ENCODE measurements at places on chromosomes 2 and 18. TPM values are rescaled to one million over a fixed set of nuclear protein-coding genes. Genes with fewer than 3 reads are reported as not detected.

GRCh38 chr18:59605633-59606192 is 91.5 kb downstream of the CCBE1 start:
- H3K36me3 ChIP-seq: no peaks in the 10 kb centered on the region
- DNase-seq: no peak
- no peak overlapping the region for H3K4me3 ChIP-seq
- no peaks in the 10 kb centered on the region for H3K4me1 ChIP-seq
- no peak overlapping the region for H3K27ac ChIP-seq

- H3K36me3 ChIP-seq: peaks cover 26% of the 10 kb centered on the region
- no peak overlapping the region for H3K4me3 ChIP-seq
- no peaks in the 10 kb centered on the region for H3K4me1 ChIP-seq
- H3K27me3 ChIP-seq: no peaks in the 10 kb centered on the region
- no peak for DNase-seq
Observed at GRCh38 chr2:144490857-144491256, 29.1 kb downstream of the ZEB2 start.

DNA sequence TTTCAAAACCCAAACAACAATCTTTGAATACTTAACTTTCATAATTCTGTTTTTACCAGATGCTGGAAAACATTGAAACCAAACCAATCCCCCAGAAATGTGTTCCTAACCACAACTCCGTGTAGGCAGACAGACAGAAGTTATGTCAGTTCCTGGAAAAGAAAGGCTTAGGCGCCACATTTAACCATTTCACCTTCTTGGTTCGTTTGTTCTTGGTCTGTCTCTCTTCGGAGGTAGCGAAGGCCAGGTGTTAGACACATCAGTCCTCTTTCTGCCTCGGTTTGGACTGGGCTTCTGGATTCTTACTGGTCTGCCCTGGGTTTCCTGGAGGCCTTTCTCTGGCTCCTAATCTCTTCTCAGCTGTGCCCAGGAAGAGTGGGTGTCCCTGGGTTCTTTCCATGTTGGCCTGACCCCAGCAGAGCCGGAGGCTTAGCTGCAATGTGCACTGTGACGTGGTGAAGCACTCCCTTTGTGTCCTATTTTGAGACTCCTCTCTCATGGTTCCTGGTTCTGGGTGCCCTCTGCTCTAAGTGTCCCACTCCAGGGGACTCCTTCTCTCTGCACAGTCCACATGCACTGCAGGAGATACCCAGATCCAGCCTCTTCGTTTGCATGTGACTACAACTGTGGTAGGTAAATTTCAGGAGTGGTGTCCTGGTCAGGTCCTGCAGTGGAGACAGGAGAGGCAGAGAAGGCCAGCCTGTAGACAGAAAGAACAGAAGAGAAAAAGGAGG is 23.1 kb upstream of the RAB31 start:
- H3K4me3 ChIP-seq: no peak overlapping the region
- H3K27ac ChIP-seq: no peak overlapping the region
- H3K4me1 ChIP-seq: no peaks in the 10 kb centered on the region
- H3K27me3 ChIP-seq: no peaks in the 10 kb centered on the region

DNA sequence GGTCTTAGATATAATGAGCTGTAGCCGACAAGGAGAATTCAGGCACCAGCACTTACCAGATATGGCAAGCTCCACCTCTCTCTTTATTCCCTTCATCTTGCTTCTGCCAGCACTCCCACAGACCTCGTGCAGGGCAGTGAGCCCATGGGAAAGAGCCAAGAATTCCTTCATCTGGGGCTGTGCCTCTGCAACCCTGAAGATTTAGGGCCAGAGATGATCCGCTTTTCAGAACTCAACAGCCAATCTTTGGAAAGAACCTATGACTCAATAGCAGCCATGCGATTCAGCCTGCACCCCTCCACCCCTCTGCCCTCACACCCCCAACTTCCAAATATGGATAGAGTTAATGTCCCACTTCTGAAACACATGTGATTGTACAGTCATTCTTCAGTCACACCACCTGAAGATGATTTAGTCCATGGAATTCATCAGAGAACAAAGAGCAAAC is 533.7 kb upstream of the TNP1 start:
- DNase-seq: no peak
- H3K27me3 ChIP-seq: no peaks in the 10 kb centered on the region
- H3K4me1 ChIP-seq: no peaks in the 10 kb centered on the region
- no peak overlapping the region for H3K27ac ChIP-seq
- H3K4me3 ChIP-seq: no peak overlapping the region

DNA sequence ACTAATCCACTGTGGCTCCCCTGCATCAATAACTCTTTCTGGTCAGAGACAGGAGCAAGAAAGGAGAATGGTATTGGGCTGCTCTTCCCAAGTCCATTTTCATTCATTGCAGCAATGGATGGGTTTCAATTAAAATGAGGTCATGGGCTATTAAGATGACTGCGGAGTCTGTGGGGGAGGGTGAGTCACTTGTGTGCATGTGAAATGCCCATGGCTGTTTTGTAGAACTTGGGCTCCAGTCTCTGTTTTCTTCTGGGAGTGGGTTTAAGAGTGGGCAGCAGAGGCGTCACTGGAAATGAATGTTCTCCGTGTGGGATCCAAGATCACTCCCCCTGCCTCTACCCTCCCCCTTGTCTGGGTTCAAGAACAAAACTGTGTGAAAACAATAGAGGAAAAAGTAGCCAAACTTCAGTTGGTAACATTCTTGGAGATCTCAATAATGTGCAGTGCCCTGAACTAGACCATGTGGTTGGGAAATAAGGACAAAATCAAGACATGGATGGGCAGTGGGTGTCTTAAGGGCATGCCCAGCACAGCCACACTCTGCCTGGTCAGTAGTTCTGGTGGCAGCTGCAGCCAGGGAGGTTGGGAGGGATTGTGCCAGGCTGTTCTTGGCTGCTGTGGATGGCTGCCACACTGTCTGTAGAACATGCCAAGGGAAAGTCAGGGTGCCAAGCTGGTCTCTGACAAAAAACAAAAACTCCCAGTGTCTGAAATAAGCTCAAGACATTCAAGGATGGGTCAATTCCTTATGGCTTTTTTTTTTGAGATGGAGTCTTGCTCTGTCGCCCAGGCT is 68.2 kb upstream of the CXCR4 start:
- no peak overlapping the region for H3K27ac ChIP-seq
- no peaks in the 10 kb centered on the region for H3K36me3 ChIP-seq
- H3K4me3 ChIP-seq: no peak overlapping the region

GRCh38 chr2:61210332-61210981 is 48.5 kb downstream of the C2orf74 start:
- H3K36me3 ChIP-seq: peaks cover 58% of the 10 kb centered on the region
- no peak overlapping the region for H3K4me3 ChIP-seq
- no peaks in the 10 kb centered on the region for H3K4me1 ChIP-seq
- no peak overlapping the region for H3K27ac ChIP-seq
- H3K27me3 ChIP-seq: no peaks in the 10 kb centered on the region
- no peak for DNase-seq

DNA sequence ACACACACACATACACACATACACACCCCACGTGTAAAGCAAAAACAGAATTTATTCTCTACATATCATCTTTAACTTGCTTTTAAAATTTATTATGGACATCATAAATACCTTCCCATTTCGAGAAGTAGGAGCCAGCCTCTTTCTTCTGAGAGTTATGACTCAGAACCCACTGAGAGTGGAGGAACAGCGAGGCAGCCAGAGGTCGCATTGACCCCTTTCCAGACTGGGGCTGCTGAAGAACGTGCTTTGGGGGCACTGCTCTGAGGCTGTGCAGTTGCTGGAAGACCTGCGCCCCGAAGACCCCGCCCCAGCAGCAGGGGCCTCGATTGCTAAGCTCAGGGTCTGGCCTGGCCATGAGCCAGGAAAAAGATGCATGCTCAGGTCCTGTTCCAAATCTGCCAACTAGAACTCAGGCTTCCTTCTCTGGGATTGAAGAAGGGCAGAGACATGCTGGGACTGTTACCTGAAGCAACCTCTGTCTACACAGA is 133.8 kb upstream of the TWIST2 start:
- no peaks in the 10 kb centered on the region for H3K36me3 ChIP-seq
- H3K27ac ChIP-seq: no peak overlapping the region
- no peak for DNase-seq
- H3K4me1 ChIP-seq: no peaks in the 10 kb centered on the region
- H3K27me3 ChIP-seq: peaks cover 4% of the 10 kb centered on the region
- no peak overlapping the region for H3K4me3 ChIP-seq

DNA sequence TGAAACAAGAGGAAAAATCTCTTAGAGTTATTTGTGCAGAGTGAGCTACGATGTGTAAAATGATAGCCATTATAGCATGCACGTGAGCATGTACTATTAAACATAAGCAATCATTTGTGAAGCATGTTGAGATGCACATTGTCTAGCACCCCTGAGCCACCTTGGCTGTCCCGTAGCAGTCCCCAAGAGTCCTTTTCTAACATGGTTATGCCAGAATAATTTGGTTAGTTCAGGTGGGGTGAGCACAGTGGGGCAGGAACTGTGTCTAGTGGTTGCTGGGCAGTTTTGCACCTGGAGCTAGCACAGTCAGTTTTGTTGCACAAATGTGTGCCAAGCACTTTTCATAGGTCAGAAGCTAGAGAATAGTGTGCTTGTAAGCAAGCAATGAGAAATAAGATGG is 809.8 kb downstream of the RNF144A start:
- H3K4me3 ChIP-seq: no peak overlapping the region
- no peaks in the 10 kb centered on the region for H3K4me1 ChIP-seq

GRCh38 chr18:37402735-37403099 is 162.9 kb downstream of the CELF4 start:
- DNase-seq: no peak
- H3K4me1 ChIP-seq: no peaks in the 10 kb centered on the region
- no peak overlapping the region for H3K4me3 ChIP-seq
- H3K27ac ChIP-seq: no peak overlapping the region
- no peaks in the 10 kb centered on the region for H3K36me3 ChIP-seq
- H3K27me3 ChIP-seq: no peaks in the 10 kb centered on the region

GRCh38 chr2:204542982-204543608 is 2.2 kb upstream of the PARD3B start:
- no peak overlapping the region for H3K4me3 ChIP-seq
- no peaks in the 10 kb centered on the region for H3K27me3 ChIP-seq
- no peak for DNase-seq
- no peaks in the 10 kb centered on the region for H3K36me3 ChIP-seq
- no peaks in the 10 kb centered on the region for H3K4me1 ChIP-seq
- H3K27ac ChIP-seq: no peak overlapping the region

DNA sequence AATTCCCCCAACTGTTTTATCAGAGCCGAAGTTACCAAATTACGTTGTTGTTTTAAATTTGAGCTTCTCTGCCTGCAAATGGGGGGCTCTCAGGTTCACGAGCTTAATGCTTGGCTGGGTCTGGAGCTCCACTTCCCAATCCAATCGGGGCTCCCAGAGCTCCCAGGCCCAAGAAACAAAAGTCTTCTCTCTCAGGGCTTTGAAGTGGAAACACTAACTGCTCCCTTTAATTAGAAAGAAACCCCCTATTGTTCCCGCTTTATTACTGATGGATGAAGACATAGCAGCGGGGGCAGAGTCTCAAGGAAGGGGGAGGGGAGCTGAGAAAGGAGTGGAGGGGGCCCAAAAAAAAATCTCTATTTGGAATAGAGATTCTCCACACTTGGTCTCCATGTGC is 15.6 kb upstream of the PKDCC start:
- peaks cover 48% of the 10 kb centered on the region for H3K4me1 ChIP-seq
- no peak overlapping the region for H3K27ac ChIP-seq
- no peaks in the 10 kb centered on the region for H3K27me3 ChIP-seq
- no peaks in the 10 kb centered on the region for H3K36me3 ChIP-seq
- DNase-seq: no peak

DNA sequence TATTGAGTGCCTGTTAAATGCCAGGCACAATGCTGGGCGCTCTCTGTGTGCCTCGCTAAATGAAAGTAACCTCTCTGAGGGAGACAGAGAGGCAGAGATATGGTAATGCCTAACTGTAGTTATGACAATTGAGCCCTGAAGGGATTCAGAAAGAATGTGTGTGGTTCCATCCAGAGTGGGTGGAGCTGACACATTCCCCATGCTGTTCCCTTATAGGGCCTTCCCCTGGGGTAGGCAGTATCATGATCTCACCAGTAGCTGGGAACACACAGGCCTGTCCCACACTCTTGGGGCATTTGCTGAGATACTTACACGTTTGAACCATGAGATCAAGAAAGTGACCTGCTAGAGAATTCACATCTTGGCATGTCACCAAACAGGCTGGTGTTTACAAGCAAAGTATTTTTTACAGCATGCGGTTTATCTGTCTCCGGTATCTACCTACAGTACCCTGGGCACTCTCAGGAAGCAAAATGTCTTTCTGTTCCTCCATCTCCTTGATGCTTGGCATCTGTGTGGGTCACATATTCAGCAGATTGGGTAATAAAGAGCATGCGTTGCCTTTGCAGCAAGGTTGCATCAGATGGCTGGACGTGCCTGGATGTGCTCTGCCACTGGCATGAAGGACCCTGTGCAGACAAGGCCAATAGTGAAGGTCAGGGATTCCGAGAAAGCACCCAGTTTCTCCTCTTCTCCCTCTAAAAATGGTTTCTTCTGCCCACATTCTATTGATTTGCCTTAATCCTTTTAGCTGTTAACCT is 9.4 kb downstream of the CTIF start:
- DNase-seq: peak; percentile 50
- H3K4me1 ChIP-seq: peaks cover 43% of the 10 kb centered on the region

GRCh38 chr18:48935433-48935774 is 15.4 kb downstream of the SMAD7 start:
- H3K4me3 ChIP-seq: no peak overlapping the region
- H3K27ac ChIP-seq: no peak overlapping the region
- peaks cover 3% of the 10 kb centered on the region for H3K4me1 ChIP-seq
- H3K36me3 ChIP-seq: no peaks in the 10 kb centered on the region
- DNase-seq: no peak

DNA sequence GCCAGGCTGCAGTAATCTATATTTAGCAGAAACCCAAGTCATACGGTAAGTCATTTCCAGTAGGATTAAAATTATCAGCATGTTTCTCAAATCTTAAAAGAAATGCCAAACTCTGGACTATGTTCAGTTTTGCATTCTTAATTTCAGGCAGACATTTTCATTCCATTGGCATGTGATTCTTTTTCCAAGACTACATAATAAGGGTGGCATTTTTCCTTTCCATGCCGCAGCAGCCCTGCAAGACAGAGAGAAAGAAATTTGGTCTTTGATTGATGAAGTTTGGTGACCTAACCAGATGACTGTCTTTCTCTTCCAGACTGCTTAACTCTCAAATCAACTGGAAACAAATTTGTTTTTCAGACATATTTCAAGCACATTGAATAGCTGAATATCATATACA is 118.1 kb downstream of the FHOD3 start:
- H3K4me1 ChIP-seq: no peaks in the 10 kb centered on the region
- no peak for DNase-seq
- H3K27me3 ChIP-seq: no peaks in the 10 kb centered on the region
- no peak overlapping the region for H3K27ac ChIP-seq
- no peak overlapping the region for H3K4me3 ChIP-seq
- no peaks in the 10 kb centered on the region for H3K36me3 ChIP-seq

The UGT1A8 gene
- not detected for total RNA-seq

The RGPD4 gene
- total RNA-seq: 0.05 TPM

The MPV17 gene
- total RNA-seq: 76.6 TPM

The MRPS5 gene
- 63.6 TPM for total RNA-seq

The RNF125 gene
- total RNA-seq: 0.41 TPM

Measured in SJCRH30 (cell line).